Stomach (tissue), 19 donors: ENCODE measurements at places on chromosomes 2 and 18. TPM values are rescaled to one million over a fixed set of nuclear protein-coding genes. Genes with fewer than 3 reads are reported as not detected.

The MOCOS gene
- total RNA-seq, result 0.45 TPM

The CDH7 gene
- not detected for total RNA-seq

DNA sequence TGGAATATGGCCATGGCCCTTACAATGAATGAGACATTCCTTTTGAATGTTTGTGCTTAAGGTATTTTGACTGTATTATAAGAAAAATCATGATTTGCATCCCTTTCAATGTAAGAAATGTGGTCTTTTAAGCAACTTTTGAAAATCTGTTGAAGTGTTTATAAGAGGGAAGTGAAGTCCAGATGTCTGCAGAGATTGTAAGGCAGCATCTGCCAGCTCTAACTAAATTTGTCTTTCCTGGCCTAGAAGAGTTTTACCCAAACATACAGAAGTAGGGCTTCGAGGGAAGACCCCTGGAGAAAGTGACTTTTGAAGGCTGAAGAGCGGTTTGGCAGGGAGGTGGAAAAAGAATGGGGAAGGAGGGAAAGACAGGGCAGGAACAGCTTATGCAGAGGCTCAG lies 12.2 kb downstream of the EML6 start:
- no peak overlapping the region for H3K4me3 ChIP-seq
- no peaks in the 10 kb centered on the region for H3K27me3 ChIP-seq
- no peaks in the 10 kb centered on the region for H3K36me3 ChIP-seq
- no peak overlapping the region for H3K27ac ChIP-seq
- H3K4me1 ChIP-seq, result no peaks in the 10 kb centered on the region

The ALLC gene
- not detected for total RNA-seq

The CFC1B gene
- total RNA-seq, result not detected

The OSR1 gene
- 1.2 TPM for total RNA-seq
